RPMI7951 (cell line): ENCODE measurements at places on chromosomes 4 and X. TPM values are rescaled to one million over a fixed set of nuclear protein-coding genes. Genes with fewer than 3 reads are reported as not detected.
A peak's percentile ranks its signal among the peaks of the same experiment; 100 is the strongest.

GRCh38 chrX:154056770-154057241 is 37.1 kb upstream of the IRAK1 start:
- no peak for DNase-seq

DNA sequence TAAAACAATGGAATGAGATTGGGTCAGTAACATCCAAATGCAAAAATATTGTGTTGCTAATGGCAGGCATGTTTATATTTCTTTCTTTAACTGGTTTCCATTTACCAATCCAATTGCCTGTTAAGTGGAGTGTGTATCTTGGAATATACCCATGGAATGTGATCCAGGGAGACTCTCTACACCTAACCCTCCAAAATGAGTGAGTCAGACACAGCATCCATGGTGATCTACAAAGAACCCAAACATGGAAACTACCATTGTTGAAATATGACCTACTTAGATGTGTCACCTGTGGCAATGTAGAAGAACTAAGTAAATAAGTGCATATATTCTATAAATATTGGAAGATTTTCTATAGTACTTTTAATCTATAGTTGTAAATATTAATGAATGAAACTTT is 110.3 kb downstream of the AREG start:
- peak; percentile 60 for DNase-seq

- peak; percentile 35 for DNase-seq
Measured at GRCh38 chr4:71338846-71339593, at the start of gene SLC4A4. Gene SLC4A4 (plus strand): TSS chr4:71339020.

- DNase-seq, result peak; percentile 6
Measured at GRCh38 chr4:187865914-187866313, 129.7 kb upstream of the ZFP42 start.

GRCh38 chr4:42480717-42481116 is 83.4 kb downstream of the SHISA3 start:
- no peak for DNase-seq

DNA sequence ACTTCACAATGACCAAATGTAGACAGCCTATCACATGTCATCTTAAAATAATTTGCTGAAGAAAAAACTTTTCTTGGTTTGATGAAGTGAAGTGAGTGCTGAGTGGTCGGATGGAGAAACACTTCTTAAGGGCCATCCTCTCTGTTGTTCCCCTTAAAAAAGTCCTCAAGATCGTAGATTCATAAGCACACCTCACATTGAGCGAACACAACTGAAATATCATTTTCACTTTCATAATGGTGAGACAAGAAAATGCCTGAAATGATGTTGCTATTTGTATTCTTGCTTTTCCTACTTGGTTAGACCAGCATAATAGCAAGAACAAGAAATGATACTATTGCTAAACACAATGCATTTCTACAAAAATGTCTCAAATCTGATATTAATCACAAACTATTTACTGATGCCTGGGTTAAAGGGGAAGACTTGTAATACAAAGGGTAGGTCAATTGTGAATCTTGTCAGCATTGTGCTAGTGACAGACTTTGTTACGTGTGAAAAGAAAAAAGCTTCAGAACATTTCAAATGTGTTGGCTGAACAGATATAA is 305.6 kb upstream of the NR3C2 start:
- DNase-seq, result no peak

- no peak for DNase-seq
Measured at GRCh38 chrX:137032841-137033773, 688 bp downstream of the GPR101 start.

DNA sequence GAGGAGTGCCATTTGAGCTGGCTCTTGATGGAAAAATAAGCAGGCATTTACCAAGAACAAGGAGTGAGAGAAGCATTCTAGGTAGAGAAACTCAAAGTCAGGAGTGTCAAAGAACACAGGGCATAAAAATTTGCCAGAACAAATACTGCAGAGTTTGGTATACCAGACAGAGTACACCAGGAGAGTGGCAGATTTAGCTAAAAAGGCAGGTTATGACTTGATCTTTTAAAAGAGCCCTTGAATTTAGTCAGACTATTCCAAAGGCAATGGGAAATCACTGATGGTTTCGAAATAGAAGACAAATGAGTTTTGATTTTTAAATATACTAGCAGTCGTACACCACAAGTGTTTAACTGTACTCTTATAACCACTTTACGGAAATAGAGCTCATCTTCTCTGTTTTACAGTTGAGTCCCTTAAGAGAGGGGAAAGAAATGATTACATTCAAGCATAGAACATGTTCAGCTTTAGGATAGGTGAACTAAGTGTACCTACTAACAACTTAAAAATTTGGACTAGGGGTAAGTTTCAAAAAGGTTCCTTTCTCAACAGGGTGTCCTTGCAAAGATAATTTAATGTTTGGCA is 10.2 kb downstream of the UBE2D3 start:
- no peak for DNase-seq

- no peak for DNase-seq
Measured at GRCh38 chr4:4750187-4750586, 109.3 kb upstream of the MSX1 start.

Gene REELD1
- not detected in 2 replicates for total RNA-seq

Gene ASB9
- 12.3 and 17.5 TPM in 2 replicates for total RNA-seq
